Aorta (tissue), 5 donors: ENCODE measurements at places on chromosomes 4 and X. TPM values are rescaled to one million over a fixed set of nuclear protein-coding genes. Genes with fewer than 3 reads are reported as not detected.

Gene CT45A3
- not detected for total RNA-seq

Gene NALF2
- 0.26 TPM for total RNA-seq

Gene TSC22D3
- total RNA-seq, result 92.1 TPM

Gene ANOS1
- total RNA-seq, result 2.3 TPM

Gene ADRA2C
- total RNA-seq, result 72.2 TPM

Gene MMRN1
- 24.5 TPM for total RNA-seq

Gene ERAS
- not detected for total RNA-seq

Gene SLC10A4
- not detected for total RNA-seq

Gene MTMR8
- 4.3 TPM for total RNA-seq

Gene IDH3G
- 46.8 TPM for total RNA-seq

Gene SLC34A2
- total RNA-seq, result not detected

Gene LPAR4
- total RNA-seq, result 0.62 TPM

Gene PCSK1N
- 0.45 TPM for total RNA-seq

Gene TACR3
- total RNA-seq, result not detected

Gene SLC10A7
- 18.8 TPM for total RNA-seq

Gene RIBC1
- 0.58 TPM for total RNA-seq

Gene MAGEE1
- total RNA-seq, result 4.7 TPM

Gene FAM184B
- total RNA-seq, result not detected

Gene FABP2
- not detected for total RNA-seq

Gene KDR
- total RNA-seq, result 42.1 TPM

Gene TLR8
- 7.0 TPM for total RNA-seq

Gene TLR10
- 0.32 TPM for total RNA-seq

Gene CFAP299
- not detected for total RNA-seq

Gene HSFX3
- not detected for total RNA-seq

Gene MAMLD1
- total RNA-seq, result 8.5 TPM

Gene FAM47E
- 1.8 TPM for total RNA-seq

Gene ANXA3
- total RNA-seq, result 10.2 TPM

Gene SSX2
- not detected for total RNA-seq

Gene GATB
- total RNA-seq, result 5.2 TPM

Gene TKTL2
- not detected for total RNA-seq

Gene OPRPN
- not detected for total RNA-seq

Gene AWAT2
- not detected for total RNA-seq

Gene ATP7A
- 18.7 TPM for total RNA-seq

Gene NPY2R
- total RNA-seq, result 0.09 TPM

Gene BTC
- total RNA-seq, result 9.4 TPM

Gene RS1
- not detected for total RNA-seq

Gene ARSD
- 23.3 TPM for total RNA-seq

Gene ASB12
- total RNA-seq, result 0.45 TPM

Gene ADH1B
- 753 TPM for total RNA-seq

Gene SOX3
- not detected for total RNA-seq

Gene ADH1C
- 11.7 TPM for total RNA-seq

Gene ETDB
- total RNA-seq, result not detected

Gene SPANXC
- not detected for total RNA-seq

Gene BGN
- total RNA-seq, result 1,297 TPM

Gene MPP1
- total RNA-seq, result 45.7 TPM

Gene CPXCR1
- total RNA-seq, result not detected

Gene RHOXF2B
- total RNA-seq, result not detected

Gene CPLX1
- total RNA-seq, result 13.7 TPM

Gene ZBTB33
- 12.1 TPM for total RNA-seq
